Renal cortex interstitium (tissue), 15 donors: ENCODE measurements at places on chromosomes 13 and 19. TPM values are rescaled to one million over a fixed set of nuclear protein-coding genes. Genes with fewer than 3 reads are reported as not detected.
A peak's percentile ranks its signal among the peaks of the same experiment; 100 is the strongest.

DNA sequence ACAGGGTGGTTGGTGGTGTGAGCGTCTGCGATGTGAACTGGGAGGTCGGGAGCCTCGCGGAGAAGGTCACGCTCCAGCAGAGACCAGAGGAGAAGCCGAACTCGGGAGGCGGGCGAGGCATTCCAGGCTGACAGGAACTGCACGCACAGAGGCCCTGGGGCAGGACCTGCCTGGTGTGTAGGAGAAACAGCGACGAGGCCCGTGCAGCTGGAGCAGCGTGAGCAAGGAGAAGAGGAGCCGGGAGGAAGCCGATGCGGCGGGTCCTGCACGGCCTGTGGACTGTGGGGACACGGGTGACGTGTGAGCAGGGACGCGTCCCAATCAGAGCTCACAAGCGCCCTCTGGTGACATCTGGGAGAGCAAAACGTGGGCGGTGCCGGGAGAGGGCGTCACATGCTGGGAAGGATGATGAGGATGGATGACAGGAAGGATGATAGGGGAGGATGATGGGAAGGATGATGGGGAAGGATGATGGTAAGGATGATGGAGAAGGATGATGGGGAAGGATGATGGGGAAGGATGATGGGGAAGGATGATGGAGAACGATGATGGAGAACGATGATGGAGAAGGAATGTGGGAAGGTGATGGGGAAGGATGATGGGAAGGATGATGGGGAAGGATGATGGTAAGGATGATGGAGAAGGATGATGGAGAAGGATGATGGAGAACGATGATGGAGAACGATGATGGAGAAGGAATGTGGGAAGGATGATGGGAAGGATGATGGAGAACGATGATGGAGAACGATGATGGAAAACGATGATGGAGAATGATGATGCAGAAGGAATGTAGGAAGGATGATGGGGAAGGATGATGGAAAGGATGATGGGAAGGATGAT, 16.1 kb upstream of the MADCAM1 start:
- no peak for DNase-seq

DNA sequence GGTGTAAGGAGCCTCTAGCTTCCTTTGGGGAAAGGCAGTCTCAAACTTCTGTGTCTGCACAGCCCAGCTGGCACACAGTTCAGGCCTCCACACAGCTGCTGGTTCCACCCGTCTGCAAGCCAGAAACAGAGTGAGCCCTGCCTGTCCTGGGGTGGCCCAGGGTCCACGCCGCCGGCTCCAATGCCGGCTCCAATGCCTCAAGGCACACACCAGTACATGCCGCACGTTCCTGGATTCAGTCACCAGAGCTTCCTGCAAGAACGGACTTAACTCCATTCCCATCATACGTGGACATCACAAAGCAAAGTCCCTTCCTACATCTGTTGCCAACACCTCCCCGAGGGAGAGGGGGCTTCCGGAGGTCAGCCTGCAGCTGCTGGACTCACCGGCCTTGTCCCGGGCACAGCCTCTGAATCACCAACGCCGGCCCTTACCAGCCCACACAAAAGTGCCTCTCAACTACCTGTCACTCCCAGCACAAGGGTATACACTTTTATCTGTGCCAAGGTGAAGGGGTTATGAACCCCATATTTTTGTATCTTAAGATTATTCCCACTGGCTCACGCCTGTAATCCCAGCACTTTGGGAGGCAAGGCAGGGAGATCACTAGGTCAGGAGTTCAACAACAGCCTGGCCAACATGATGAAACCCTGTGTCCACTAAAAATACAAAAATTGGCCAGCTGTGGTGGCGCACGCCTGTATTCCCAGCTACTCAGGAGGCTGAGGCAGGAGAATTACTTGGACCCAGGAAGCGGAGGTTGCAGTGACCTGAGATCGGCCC, 8.5 kb downstream of the SH3GL1 start:
- no peak for DNase-seq

Gene ZNF701
- polyA plus RNA-seq = 17.6 TPM

Gene ZNF283
- 14.9 TPM for polyA plus RNA-seq

- DNase-seq = no peak
Observed at GRCh38 chr19:35959040-35959967, 23.1 kb downstream of the LRFN3 start.

- DNase-seq = peak; percentile 98
Observed at GRCh38 chr13:52011632-52012511, at the start of gene ALG11. Gene ALG11, plus strand, starts transcription at chr13:52012398. Its CDS starts 21 bp downstream, at chr13:52012419.

Gene TUBB4A
- polyA plus RNA-seq = 29.5 TPM

DNA sequence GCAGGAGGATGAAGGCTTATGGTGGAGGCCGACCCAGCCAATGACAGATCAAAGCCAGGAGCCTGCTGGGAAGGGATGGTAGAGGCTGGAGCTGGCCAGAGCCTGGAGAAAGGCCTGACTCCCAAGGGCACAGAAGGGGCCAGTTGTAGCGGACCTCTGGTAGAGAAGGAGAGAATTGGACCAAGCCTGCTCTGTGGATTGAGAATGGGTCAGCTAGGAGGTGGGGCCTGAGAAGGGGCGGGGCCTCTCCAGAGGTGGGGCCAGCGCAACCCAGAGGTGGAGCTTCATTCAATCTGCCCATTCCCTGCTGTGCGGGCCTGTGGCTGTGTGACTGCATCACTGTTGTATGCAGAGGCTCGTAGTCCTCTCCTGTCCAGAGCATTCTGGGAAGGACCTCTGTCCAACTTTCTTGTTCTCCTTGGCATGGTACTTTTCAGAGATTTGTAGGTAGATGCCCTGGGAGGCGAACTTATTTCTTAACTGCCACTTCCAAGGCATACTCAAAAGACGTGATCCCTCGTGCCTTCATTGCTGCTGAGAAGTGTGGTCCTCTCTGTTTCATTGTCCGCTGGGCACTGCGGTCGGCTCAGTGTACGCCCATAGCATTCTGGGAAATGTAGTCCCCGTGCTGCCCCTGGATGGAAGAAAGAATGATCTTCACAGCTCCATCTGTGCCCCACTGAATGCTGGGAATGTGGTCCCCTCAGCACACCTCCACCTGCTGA, 6.7 kb downstream of the GRIN2D start:
- no peak for DNase-seq

Gene TMEM221
- 2.8 TPM for polyA plus RNA-seq

DNA sequence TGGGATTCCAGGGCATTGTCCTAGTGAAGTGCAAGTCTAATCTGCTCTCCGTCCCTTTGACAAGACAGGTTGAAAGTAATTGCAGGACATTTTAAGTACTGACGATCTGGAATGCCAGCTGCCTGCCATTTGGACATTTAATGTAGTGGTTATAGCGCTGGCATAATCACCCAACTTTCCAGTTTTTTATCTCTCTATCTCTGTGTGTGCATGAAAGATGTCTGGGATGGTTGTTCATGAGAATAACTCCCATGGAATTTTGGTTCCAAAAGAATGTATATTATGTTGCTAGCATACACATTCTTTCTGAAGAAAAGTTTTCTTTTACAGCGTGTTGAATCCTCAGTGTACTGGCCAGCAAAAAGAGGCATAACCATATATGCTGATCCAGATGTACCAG, 53.6 kb downstream of the TDRD12 start:
- no peak for DNase-seq

GRCh38 chr19:49632576-49632975, 7.4 kb downstream of the RRAS start:
- no peak for DNase-seq

- no peak for DNase-seq
Observed at GRCh38 chr13:23575632-23576031, 5.4 kb downstream of the TNFRSF19 start.

Gene ZNF808
- 20.9 TPM for polyA plus RNA-seq

- no peak for DNase-seq
Observed at GRCh38 chr19:10566658-10567410, 1.0 kb upstream of the KRI1 start.

Gene OR10H1
- polyA plus RNA-seq = 0.06 TPM

Gene PRODH2
- polyA plus RNA-seq = 28.7 TPM

GRCh38 chr19:48354332-48354992, 9.3 kb downstream of the TMEM143 start:
- no peak for DNase-seq

- DNase-seq = no peak
Observed at GRCh38 chr19:29378126-29378525, 147.7 kb upstream of the VSTM2B start.

- peak; percentile 28 for DNase-seq
Observed at GRCh38 chr13:105463011-105463501, 1072.4 kb downstream of the EFNB2 start.

DNA sequence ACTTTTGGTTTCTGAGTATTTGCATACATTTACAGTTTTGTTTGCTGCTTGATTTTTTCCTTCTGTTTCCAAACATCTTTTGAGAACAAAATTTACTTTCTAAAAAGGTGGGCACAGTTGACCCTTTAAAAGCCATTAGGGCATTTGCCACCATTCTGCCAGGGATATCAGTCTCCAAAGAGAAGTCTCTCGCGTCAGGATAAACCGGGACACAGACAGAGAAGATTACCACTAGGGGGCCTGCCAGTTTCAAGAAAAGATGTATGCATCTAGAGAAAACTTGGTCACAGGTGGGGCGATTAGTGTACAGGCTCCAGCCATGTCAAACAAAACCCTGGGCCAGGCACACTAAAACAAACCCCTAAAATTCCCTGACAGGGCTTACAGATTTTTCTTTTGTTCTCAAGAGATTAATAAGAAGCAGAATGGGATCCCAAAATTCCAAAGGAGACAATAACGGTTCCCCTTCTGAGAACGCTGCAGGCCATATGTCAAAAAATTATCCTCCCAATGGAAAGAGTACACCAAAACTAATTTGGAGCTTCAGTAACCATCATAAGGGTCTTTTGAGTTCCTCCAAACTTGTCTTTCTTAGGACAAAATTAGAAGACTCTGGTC, 10.7 kb upstream of the PABPC3 start:
- peak; percentile 22 for DNase-seq

- no peak for DNase-seq
Observed at GRCh38 chr19:17311455-17312188, 2.3 kb downstream of the DDA1 start.

Gene C13orf42
- 0.47 TPM for polyA plus RNA-seq

Gene NLRP4
- not detected for polyA plus RNA-seq

DNA sequence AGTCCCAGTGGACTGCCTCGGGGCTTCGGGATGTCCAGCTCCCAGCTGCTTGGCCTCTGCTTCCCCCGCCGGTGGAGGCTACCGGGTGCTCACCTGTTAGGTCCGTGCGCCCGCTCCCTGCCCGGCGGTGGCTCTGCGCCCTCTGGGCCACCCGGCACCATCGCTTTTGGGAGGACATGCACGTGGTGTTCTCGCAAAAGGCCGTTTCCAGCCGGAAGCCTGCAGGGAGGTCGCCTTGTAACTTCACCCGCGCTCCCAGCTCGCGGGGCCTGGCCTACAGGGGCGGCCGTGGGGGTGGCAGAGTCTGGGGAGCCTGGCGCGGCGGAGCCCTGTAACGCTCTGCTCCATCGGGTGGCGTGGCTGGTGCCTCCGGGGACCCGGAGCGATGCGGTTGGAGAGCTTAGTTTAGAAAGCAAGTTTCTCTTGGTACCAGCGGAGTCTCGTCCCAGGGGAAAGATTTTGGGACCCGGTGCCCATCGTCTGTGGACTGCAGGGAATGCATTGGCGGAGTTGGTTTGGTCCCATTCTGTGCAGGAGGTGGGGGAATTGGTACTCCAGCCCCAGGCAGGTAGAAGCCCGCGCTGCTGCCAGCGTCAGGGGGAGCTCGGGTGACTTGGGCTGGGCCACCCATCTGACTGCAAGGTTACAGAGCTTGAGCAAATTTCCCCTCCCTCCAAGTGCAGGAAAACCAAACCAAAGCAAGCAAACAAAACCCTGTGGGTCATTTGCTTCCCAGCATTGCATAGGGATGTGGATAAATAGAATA, 673 bp downstream of the SPATA13 start:
- no peak for DNase-seq

Gene CEACAM4
- polyA plus RNA-seq = not detected

Gene ZNF549
- polyA plus RNA-seq = 15.8 TPM

Gene FNDC3A
- 88.5 TPM for polyA plus RNA-seq

DNA sequence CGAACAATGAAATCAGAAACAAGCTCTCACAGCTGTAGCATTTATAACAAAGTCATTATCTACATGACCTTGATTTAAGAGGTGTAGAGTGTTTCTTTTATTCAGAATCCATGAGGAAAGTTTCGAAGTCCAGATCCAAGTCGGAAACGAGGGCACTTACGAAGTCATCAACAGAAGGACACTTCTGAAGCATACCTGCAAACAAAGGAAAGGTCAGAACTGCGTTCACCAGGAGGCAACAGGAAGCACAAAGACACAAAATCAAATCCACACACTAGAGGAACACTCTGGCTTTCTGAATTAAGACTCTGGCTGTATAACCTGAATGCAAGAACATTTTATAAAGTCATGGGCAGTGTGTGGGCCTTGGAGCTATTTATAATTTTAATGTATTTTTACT, 158.9 kb downstream of the MIPEP start:
- no peak for DNase-seq

GRCh38 chr19:15291548-15292021, 40.8 kb downstream of the BRD4 start:
- no peak for DNase-seq

DNA sequence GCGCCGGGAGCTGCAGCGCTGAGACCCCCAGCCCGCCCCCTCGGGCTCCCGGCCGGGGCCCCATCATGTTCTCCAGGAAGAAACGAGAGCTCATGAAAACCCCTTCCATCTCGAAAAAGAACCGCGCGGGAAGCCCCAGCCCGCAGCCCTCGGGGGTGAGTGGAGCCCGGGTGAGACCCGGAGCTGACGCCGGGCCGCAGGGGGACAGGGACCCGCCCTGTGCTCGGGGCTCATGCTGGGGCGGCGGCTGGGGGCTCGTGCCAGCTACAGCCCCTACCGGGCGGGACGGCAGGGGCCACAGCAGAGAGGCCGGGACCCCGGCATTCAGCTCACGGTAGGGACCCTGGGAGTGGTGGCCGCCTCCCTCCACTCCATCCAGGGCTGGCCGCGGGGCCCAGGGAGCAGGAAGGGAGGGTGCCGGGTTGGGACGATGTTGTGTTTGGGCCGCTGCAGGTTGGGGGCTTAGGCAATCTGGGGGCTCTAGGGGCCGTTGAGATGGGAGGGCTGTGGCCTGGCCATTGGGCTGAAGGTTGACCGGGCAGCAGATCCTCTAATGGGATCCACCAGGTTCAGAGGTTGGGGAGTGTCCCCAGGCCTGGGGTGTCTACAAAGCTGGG, 482 bp downstream of the ARHGAP45 start:
- DNase-seq = no peak

GRCh38 chr19:55621673-55622231, 2.6 kb downstream of the ZNF784 start:
- no peak for DNase-seq

- DNase-seq = no peak
Observed at GRCh38 chr19:39052243-39052746, 19.9 kb upstream of the FBXO27 start.

Gene ZNF229
- polyA plus RNA-seq = 16.9 TPM

DNA sequence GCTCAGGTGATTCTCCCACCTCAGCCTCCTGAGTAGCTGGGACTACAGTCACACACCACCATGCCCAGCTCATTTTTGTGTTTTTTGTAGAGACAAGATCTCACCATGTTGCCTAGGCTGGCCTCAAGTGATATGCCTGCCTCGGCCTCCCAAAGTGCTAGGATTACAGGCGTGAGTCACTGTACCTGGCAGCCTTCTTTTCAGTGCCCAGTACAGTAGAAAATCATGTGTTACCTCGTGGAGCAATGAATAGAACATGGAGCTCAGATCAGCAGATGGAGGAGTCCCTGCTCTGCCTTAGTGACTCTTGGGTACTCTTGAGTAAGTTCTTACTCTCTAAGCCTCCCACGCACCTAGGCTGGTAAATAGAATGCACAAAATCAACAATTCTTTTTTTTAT, 44.7 kb downstream of the THSD1 start:
- DNase-seq = no peak
